ENCODE measurements at places on chromosomes 11 and 22.

GRCh38 chr11:130166457-130166784, 6.8 kb downstream of the ST14 start:
- DNase-seq = no peak

GRCh38 chr11:122091835-122092234, 24.2 kb downstream of the BLID start:
- DNase-seq = no peak

DNA sequence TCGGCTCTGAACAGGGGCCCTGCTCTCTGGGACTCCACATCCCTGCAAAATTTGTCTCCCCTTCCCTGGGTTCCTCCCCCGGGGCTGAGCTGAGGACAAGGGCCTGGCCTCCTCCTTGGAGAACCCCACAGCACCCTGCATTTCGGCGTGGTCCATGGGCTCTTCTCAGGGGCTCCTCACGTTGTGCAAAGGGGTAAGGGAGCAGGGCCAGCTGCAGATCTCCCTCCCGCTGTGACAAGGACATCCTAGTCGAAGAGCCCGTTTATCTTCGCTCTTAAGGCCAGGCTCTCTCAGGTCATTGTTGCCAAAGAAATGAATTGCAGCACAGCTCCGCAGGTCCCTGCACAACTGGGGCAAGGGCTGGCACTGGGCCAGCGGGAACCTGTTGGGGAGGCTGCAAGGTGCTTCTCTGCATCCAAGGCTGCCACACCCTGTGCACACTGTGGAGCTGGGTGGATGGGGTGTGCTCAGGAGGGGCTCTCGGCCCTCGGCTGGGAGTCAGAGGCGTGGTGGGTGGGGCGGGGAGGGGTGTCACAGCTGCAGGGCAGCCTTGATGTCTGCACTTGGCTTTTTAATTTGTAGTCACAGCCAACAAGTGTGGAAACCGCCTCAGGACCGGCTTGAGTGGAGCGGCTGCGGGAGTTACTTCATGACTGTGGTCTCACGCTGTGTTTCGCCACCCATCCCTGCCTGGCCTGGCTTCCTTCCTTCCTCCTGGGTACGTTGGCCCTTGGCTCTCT, 26.6 kb upstream of the SEPTIN5 start:
- DNase-seq = no peak

- DNase-seq = no peak
These were observed 26.6 kb downstream of the RAB30 start for GRCh38 chr11:83044958-83045712.

- DNase-seq = no peak
These were observed 19.2 kb downstream of the AP2A2 start for GRCh38 chr11:944711-945470.

GRCh38 chr22:36365020-36365411, 22.8 kb downstream of the MYH9 start:
- no peak for DNase-seq

GRCh38 chr22:36486619-36487384, 5.4 kb upstream of the TXN2 start:
- no peak for DNase-seq

- DNase-seq = no peak
These were observed 36.5 kb downstream of the GRIK4 start for GRCh38 chr11:120547811-120548681.

DNA sequence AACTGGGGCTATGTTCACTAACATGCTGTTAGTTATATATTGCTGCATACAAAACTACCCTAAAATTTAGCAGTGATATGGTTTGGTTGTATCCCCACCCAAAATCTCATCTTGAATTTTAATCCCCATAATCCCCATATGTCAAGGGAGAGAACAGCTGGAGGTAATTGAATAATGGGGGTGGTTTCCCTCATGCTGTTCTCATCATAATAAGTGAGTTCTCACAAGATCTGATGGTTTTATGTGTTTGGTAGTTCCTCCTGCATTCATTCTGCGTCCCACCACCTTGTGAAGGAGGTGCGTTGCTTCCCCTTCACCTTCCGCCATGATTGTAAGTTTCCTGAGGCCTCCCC, 10.0 kb upstream of the PATL1 start:
- DNase-seq = no peak

- no peak for DNase-seq
These were observed 51.5 kb upstream of the PHOX2A start for GRCh38 chr11:72295471-72295870.

DNA sequence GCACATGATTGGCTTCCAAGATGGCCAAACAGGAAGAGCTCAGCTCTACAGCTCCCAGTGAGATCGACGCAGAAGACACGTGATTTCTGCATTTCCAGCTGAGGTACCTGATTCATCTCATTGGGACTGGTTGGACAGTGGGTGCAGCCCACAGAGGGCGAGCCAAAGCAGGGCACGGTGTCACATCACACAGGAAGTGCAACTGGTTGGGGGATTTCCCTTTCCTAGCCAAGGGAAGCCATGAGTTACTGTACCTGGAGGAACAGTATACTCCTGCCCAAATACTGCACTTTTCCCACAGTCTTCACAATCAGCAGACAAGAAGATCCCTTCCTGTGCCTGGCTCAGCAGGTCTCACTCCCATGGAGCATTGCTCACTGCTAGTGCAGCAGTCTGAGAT, 131.2 kb downstream of the DLG2 start:
- DNase-seq = no peak

DNA sequence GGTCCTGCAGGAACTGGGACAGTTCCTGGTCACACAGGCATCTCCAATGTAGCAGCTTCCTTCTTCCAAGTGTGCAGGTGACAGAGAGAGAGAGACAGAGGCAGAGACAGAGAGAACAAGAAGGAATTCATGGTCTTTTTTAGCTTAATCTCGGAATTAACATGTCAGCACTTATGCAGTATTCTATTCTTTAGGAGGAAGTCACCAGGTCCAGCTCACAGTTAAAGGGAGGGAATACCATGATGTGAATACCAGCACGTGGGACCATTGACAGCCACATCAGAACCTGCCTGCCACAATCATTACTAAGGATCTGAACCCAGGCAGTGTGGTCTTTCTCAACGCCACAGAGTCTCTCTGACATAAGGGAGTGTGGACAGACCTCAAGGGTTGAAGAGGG, 341.6 kb downstream of the MN1 start:
- no peak for DNase-seq

DNA sequence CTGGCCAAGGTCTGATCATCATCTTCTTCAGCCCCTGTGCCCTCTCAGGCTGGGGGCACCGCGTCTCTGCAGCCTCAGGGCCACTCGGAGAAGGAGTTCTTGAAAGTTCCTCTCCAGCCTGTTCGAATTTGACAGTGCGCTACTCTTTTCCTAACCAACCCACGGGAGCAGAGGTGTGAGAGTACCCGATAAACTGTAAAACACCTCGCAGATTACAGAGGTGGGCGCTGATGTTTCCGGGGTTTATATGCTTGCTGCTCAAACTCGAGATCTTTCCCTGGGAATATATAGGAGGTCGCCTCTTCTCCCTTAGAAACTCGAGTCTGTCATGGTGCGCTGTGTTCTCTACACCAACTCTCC, 515 bp downstream of the CTR9 start:
- DNase-seq = no peak

DNA sequence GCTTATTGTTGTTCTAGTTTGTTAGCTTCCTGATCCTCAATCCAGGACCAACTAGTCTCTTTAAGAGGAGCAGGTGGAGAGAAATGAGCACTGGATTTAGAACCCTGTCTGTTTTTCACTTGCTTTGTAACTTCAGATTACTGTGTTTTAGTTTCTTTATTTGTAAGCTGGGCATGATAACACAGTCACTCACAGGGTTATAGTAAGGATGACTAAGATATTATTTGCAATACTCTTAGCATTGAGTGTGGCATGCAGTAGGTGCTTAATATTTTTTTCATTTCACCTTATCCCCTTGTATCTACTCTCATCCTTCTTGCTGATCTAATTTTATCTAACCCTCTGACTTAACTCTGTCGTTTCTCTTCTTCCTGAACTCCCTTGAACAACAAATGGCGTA, 33.8 kb downstream of the DNHD1 start:
- DNase-seq = no peak

DNA sequence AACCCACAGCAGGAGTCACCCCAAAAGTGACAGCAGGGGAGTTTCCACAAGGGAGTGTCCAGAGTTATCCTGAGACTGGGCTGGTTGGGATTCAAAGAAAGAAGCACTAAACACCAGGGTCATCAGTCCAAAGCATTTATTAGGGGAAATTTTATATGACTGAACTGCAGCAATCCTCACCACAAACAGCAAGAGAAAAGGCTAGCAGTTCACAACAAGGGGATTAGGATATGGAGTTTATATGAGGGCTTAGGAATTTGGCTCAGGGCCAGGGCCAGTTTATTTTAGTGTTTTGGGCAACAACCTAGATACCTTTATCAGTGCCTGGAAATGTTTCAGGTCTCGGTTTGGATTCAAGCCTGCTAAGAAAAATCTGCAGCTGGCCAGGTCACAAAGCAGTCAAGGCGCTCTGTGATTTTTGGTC, 4.6 kb upstream of the TMEM126A start:
- DNase-seq = no peak

DNA sequence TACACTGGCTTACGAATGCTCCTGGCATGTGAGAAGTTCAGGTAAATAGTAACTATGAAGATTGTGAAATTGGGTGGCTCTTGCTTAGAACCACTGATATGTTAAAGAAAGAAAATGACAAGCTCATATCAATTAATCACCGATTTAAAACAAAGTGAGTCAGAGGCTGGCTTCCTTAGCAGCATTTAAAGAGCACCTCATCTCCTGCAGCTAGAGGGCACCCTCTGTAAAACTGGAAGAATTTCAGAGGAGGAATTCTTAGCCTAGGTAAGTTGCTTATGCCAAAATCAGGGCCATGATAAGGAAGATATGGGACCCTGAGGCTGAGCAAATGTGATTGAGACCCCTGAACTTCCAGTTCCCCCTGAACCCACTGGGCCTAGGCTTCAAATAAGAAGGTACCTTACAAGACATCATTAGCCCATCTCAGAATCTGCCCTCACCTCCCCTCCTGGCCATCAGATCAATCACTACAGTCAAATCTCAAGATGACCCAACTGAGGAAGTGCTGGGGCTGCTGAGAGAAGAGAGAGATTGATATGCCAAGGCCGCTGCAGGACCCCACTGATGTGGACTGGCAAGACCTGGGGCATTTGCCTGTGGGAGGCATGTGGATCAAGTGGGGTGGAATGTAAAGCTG, 8.6 kb upstream of the CD3E start:
- DNase-seq = no peak

DNA sequence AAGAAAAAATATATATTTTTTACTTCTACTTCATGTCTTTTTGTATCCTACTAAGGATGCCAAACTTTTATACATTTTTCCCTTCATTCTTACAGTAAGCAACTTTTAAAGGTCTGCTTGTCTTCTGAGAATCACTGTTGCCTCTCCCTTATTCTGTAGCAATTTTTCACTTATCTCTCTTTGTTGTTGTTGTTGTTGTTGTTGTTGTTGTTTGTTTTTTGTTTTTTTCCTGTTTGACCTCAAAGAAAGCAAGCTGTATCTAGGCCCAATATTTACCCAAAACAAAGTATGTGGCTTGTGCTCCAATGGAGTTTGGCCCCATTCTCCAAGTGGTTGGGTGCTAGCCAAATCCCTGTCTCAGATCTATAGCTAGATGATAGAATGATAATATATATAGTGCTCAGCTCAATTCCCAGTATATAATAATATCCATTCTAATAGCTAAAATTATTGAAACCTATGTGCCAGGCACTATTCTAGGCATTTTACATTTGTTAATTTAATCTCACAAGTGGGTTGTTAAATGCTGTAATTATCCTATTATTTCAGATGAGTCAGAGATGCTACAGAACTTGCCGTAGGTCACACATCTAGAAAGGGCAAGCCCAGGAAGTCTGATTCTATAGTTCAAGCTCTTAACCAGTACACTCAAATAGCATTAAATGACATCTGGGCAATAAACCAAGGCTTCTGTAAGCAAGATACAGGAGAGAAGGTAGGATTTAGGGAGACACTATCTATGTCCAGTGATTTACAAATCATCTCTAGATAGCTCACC, 205.1 kb upstream of the PITPNB start:
- no peak for DNase-seq

- no peak for DNase-seq
These were observed 13.8 kb downstream of the GGT5 start for GRCh38 chr22:24230911-24231656.

GRCh38 chr11:129840236-129840635, 24.6 kb downstream of the TMEM45B start:
- no peak for DNase-seq

GRCh38 chr11:117415358-117415896, 87.8 kb downstream of the CEP164 start:
- DNase-seq = no peak

- DNase-seq = no peak
These were observed 12.8 kb upstream of the TPCN2 start for GRCh38 chr11:69035946-69036340.

DNA sequence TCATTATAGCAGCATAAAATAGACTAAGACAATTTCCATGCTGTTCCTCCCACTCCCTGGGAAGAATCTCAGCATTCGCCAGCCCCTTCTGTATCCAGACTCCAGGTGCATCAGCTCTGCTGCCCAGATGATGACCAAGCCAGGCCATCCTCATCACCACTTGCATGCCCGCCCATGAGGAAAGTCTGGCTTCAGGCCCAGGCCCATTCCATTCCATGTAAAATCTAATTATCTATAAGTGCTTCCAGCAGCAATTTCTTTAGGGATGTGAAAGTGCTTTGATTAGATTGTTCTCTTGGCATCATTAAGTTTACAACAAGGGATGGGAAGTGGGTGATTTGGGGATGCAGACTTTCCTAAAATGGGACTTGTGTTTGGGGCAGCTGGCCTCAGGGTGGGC, 100.3 kb downstream of the INSC start:
- no peak for DNase-seq

DNA sequence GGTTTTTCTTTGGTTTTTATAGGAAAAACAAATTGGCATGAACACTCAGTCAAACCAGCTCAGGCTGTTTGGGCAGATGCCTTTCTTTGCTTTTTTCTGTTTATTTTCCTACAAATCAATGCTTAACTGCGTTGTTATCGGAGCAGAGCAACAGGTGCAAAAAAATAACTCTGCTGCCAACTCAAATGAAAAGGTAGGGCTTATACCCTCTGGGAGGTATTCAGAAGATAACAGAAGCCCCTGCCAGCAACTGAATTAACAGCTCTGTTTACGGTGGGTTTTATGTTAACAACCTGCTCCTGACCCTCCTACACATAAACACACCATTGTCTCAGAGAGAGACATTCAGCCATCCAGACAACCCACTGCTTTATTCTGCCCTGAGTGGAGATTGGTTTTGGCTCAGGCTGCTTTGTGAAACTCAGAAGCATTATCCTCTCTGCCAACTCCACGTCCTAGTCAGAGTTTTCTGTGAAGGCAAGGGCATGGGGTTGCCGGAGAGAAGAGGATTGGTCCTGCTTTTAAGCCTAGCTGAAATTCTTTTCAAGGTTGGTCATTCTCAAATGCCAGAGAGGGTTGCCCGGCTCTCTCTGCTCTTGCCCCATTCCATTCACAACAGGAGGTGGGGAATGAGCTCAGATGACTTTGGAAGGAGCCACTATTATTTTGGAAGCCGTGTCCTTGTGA, 11.4 kb downstream of the EHF start:
- DNase-seq = no peak

Data from vagina (tissue), 2 donors.